Stimulated activated CD8-positive, alpha-beta memory T cell treated with anti-CD3 and anti-CD28 coated beads, Interleukin-2, amount 100 ng/mL, for 48 hours (primary cell): ENCODE measurements at places on chromosomes 3 and 15.

- no peak for DNase-seq
Measured at GRCh38 chr3:50604628-50605588, 6.7 kb downstream of the CISH start.

DNA sequence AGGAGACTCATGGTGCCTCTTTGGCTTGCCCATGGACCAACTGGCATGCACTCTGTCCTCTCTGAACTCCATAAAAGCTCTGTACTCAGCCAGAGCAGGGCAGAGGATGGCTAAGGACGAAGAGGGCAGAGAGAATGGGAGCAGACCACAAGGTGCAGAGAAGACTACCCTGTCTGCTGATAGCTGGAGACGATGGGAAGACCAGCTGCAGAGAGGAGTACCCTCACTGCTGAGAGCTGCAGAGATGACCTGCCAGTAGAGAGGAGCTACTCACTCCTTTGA is 65.0 kb downstream of the THBS1 start:
- DNase-seq, result no peak

GRCh38 chr3:177107461-177108239 is 89.6 kb downstream of the TBL1XR1 start:
- DNase-seq, result no peak

DNA sequence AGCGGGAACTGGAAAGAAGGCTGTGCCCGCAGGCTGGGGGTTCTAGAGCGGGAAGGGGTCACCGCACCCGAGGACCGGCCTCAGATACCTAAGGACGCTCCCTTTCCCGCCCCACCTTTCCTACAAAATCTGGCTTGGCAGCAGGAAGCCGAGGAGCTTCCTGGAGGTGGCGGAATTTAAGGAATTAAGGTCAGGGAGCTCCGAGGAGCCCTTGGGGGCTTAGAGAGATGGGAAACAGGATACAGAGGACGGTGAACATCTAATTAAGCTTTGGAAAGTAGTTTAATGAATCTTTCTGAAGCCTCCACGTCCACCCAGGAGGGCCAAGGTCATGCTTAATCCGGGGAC is 507 bp upstream of the AP3B2 start:
- no peak for DNase-seq

DNA sequence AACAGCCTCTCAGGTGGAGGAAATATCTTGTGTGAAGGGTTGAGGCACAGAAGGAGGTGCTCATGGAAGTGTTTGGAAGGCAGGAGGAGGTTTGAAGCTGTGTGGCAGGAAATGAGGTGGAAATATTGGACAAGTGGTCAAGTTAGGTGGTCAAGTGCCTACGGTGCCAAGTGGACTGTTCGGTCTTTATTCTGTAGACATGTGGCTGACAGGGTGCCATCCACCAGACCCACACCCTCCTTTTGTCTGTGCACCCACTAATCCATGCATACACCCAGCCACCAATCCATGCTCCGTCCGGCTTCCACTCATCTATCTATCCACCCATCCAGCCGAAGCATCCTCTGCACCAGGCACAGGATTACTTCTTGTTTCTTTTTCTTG is 2.2 kb downstream of the SLC6A20 start:
- DNase-seq, result no peak

GRCh38 chr3:59818033-59818918 is 768.5 kb upstream of the CFAP20DC start:
- DNase-seq, result no peak

DNA sequence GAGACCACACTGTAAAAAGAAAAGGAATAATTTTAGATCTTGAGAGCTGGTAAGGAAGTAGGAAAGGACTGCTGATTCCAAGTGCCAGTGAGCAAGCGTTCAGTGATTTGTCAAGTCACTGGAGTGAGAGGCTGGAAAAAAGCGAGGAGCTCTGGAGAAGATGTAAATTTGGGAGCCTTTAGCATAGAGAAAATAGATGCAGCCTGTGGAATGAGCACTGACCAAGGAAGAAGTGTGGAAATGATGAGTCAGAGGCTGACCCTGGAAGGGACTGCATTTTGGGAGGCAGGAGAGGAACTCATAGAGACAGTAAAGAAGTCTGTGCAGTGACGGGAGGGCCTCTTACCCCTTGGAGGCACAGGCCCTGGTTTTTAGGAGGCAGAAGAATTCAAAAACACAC is 17.1 kb upstream of the ABTB1 start:
- DNase-seq, result no peak

DNA sequence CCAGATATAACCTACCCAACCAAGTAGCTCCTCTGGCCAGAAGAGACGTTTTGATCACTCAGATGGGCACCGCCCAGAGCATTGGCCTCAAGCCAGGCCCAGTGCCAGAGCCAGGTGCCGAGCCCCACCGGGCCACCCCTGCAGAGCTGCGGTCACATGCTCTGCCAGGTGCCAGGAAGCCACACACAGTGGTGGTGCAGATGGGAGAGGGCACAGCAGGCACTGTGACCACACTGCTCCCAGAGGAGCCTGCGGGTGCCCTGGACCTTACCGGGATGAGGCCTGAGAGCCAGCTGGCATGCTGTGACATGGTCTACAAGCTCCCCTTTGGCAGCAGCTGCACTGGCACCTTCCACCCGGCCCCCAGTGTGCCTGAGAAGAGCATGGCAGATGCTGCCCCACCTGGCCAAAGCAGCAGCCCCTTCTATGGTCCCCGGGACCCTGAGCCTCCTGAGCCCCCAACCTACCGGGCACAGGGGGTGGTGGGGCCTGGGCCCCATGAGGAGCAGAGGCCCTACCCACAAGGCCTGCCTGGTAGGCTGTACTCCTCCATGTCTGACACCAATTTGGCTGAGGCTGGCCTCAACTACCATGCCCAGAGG is 19.1 kb upstream of the APEH start:
- no peak for DNase-seq

DNA sequence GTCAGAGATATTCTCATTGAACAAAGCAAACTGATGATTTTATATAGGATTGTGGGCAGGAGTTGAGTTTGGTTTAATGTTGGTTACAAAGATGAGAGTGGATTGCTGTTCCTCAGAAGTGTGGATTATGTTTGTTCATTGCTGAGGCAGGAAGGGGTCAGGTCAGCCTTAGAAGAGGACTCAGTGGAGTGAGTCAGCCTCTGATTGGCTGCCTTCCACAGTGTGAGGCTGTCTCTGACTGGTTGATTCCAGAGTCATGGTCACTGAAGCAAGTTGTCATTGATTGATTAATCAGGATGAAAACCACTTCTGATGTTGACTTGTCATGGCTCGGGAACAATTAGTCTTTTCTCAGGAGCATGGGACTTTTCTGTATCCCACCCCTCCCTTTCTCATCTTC is 36.2 kb downstream of the KBTBD12 start:
- DNase-seq, result no peak

GRCh38 chr3:30658328-30659052 is 52.1 kb downstream of the TGFBR2 start:
- no peak for DNase-seq
